H9 (cell line): ENCODE measurements at places on chromosomes 2 and 18. TPM values are rescaled to one million over a fixed set of nuclear protein-coding genes. Genes with fewer than 3 reads are reported as not detected.

DNA sequence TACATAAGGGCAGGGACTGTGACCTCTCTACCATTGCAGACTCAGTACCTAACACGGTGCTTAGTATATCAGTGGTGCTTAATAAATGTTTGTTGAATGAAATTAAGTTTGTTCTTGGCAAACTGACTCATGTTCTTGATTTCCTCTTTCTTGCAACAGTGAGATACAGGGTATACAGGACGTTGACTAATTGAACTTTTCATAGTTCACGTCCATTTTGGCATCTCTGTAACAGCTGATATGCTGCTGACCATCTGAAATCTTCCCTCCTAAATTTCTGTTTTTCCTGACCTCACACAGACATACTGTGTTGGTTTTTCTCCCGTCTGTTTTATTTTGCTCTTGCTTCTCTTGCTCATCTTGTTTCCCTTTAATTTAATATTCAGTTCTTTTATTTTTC lies 44.2 kb downstream of the LHCGR start:
- DNase-seq: no peak
- H3K36me3 ChIP-seq: peaks cover 3% of the 10 kb centered on the region; the same call in 1 of the 2 replicates
- H3K27me3 ChIP-seq: no peaks in the 10 kb centered on the region
- no peak overlapping the region for H3K27ac ChIP-seq
- no peak overlapping the region for H3K4me3 ChIP-seq

GRCh38 chr2:161206471-161207032 lies 46.3 kb downstream of the TANK start:
- no peak overlapping the region for H3K27ac ChIP-seq
- H3K4me3 ChIP-seq: no peak overlapping the region
- H3K27me3 ChIP-seq: no peaks in the 10 kb centered on the region

- DNase-seq: peak; percentile 46
- H3K4me3 ChIP-seq: no peak overlapping the region
- no peaks in the 10 kb centered on the region for H3K4me1 ChIP-seq
- H3K36me3 ChIP-seq: peaks cover 39% of the 10 kb centered on the region
- no peak overlapping the region for H3K27ac ChIP-seq
These were observed 41.8 kb upstream of the PDK1 start for GRCh38 chr2:172513935-172514586.

- H3K27ac ChIP-seq: no peak overlapping the region
- H3K27me3 ChIP-seq: no peaks in the 10 kb centered on the region
- no peak overlapping the region for H3K4me3 ChIP-seq
- DNase-seq: no peak
These were observed 180.7 kb upstream of the CXCR4 start for GRCh38 chr2:136298631-136299030.

DNA sequence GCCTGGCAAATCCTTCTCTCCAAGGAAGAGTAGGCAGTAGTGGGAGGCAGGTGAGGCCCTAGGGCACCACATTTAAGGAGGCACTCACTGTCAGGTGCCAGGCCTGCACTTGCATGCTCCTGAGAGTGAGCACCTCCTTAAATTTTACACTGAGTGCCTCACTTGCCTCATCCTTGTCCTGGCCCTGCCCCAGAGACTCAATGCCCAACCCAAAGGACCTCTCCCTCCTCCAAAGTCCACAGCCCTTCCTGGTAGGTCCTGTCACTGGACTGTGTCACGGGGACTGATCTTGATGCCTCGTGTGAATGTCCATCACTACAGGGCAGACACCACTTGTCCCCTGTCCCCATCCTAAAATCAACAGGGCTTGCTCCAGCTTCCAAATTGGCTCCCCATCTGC lies 235.6 kb downstream of the ZBTB7C start:
- H3K36me3 ChIP-seq: no peaks in the 10 kb centered on the region; the same call in 2 of the 3 replicates
- H3K27ac ChIP-seq: no peak overlapping the region
- no peaks in the 10 kb centered on the region for H3K27me3 ChIP-seq
- no peak for DNase-seq
- H3K4me3 ChIP-seq: no peak overlapping the region
- no peaks in the 10 kb centered on the region for H3K4me1 ChIP-seq

The NEU2 gene
- not detected in 2 replicates for total RNA-seq

The HES6 gene
- 27.1 and 27.7 TPM in 2 replicates for total RNA-seq
